Neural cell (in vitro differentiated cells): ENCODE measurements at places on chromosomes 4 and X. TPM values are rescaled to one million over a fixed set of nuclear protein-coding genes. Genes with fewer than 3 reads are reported as not detected.

Gene SMIM10L2A
- polyA plus RNA-seq = 4.7 and 5.4 TPM in 2 replicates

Gene CPLX1
- 5.1 and 7.6 TPM in 2 replicates for polyA plus RNA-seq

Gene GPR119
- not detected in 2 replicates for polyA plus RNA-seq

Gene OPHN1
- polyA plus RNA-seq = 7.3 and 7.6 TPM in 2 replicates

Gene ATP8A1
- polyA plus RNA-seq = 41.8 and 45.8 TPM in 2 replicates

Gene MAGEA12
- polyA plus RNA-seq = not detected in 2 replicates

Gene PNMA6F
- polyA plus RNA-seq = 0.77 and 1.7 TPM in 2 replicates

Gene PPEF1
- polyA plus RNA-seq = 1.5 and 1.6 TPM in 2 replicates

Gene ENPP6
- not detected in 2 replicates for polyA plus RNA-seq

Gene ERCC6L
- 0.12 and 0.28 TPM in 2 replicates for polyA plus RNA-seq

Gene F11
- polyA plus RNA-seq = not detected in 2 replicates

Gene CTSO
- 0.16 and 0.26 TPM in 2 replicates for polyA plus RNA-seq

Gene MCF2
- polyA plus RNA-seq = 11.1 and 16.0 TPM in 2 replicates

Gene CCDC110
- polyA plus RNA-seq = 0.21 TPM in 1 of 2 replicates, not detected in the other

Gene OFD1
- 30.9 and 35.1 TPM in 2 replicates for polyA plus RNA-seq

Gene MAEA
- 106 and 109 TPM in 2 replicates for polyA plus RNA-seq

Gene RNF212
- 0.30 and 1.5 TPM in 2 replicates for polyA plus RNA-seq

Gene RS1
- polyA plus RNA-seq = not detected in 2 replicates

Gene STAP1
- polyA plus RNA-seq = not detected in 2 replicates

Gene SRPK3
- polyA plus RNA-seq = not detected in 2 replicates
